ENCODE measurements at places on chromosomes 3 and 15.
A peak's percentile ranks its signal among the peaks of the same experiment; 100 is the strongest.

GRCh38 chr3:10357592-10358308 is 36.8 kb upstream of the SEC13 start:
- DNase-seq, result no peak

- no peak for DNase-seq
Measured at GRCh38 chr3:86788371-86788770, 202.6 kb downstream of the VGLL3 start.

DNA sequence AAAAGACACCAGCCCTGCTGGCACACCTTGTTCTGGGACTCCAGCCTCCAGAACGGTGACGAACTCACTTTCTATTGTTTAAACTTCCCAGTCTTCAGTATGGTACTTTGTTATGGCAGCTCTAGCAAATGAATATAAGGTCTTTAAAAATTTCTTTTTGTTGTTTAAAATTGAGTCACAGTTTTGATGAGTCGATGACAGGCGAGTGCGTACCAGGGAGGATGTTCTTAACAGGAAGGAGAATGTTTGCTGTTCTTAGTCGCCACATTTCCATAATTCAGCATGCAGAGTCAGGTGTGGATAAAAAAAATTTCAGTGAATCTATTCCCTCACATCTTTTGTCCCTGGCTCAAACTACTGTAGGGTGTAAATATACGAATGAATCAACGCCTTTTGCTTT is 12.4 kb downstream of the DNASE1L3 start:
- DNase-seq, result no peak

DNA sequence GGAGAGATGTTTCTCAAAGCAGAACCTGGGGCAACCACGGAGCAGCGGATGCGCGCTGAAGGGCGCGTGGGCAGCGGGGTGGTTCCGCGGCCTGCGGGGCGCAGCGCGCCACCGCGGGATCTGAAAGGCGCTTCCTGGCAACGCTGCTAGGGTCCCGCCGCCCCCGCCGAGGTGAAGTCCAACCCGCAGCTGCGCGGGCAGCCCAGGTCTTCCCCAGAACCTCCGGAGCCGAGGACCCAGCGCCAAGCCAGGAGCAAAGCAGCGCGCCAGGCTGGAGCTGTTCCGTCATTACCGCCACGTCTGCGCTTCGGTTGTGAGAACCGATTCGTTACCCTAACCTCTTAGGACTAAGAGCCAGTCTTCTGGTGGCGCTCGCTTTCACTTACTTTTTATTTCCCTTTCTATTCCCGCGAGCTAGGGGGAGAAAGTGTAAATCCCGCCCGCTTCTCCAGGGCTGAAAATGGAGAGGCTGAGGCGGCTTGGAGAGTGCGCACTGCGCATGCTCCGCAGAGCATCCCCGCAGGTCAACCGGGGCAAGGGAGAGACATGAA is 3.2 kb upstream of the GABRG3 start:
- DNase-seq, result no peak

DNA sequence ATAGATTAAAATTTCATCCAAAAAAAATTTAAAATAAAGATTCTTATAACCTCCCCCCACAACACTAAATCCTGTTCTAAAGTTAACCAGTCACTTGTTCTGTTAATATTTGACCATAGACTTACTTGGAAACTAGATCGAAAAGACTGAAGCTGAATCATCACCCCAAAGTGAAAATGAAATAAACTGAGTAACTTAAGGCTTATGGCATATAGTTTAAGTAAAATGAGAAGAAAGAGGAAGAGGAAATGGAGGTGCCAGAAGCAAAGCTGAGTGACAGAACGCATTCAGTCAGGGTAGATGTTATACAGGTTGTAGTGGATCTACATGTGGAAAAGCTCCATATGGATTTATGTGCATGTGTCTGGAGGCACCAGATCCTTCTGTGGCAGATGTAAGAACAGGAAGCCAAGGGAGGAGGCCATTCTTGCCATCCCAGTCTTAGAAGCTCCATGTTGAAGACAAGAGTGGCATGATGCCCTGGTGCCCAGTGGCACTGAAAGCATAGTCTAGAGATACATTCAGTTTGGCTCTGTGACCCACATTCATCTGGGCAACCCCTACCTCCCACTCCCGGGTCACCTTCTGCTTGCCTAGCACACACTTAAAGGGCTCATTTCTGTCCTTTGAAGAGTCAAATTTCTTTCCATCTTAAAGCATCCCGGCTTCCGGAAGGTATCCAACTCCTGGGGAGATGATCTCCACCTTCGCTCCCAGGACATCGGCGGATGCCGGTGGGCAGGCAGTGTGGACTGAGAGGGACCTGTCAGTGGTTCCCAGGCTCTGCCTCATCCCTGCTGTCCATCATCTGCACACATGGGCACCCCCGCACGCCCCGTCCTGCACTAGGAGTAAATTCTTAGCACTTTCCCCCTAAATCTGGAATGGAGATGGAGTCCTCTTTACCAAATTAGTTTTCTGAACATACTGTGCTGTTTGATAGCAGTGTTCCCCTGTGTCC is 90.8 kb downstream of the NEO1 start:
- peak; percentile 1 for DNase-seq
